ENCODE measurements at places on chromosomes 11 and 22.

GRCh38 chr11:75986966-75987365 is 172.0 kb downstream of the UVRAG start:
- no peak for DNase-seq

GRCh38 chr11:34192481-34193401 is 87.3 kb downstream of the NAT10 start:
- no peak for DNase-seq

GRCh38 chr22:30408388-30409102 is 11.7 kb downstream of the SEC14L2 start:
- DNase-seq = no peak

DNA sequence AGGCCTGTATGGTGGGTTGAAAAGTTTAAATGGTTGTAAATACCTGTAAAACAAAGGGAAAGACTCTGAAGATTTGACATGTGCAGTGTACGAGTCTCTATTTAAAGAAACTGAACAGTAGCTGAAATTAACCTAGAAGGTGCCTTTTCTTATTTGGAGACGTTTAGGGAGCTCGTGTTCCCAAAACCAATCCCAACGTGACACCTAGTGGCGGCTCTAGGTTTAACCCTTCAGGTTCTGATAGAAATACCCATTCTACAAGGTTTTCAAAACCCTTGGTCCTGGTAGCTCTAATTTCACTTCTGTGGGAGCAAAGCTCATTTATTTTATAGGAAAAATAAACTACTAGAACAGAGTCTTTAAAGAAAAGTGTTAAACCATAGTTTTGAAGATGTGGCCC is 258.3 kb downstream of the LRRC4C start:
- DNase-seq = peak; percentile 25

- DNase-seq = no peak
Measured at GRCh38 chr11:99565333-99565732, 544.6 kb downstream of the CNTN5 start.

GRCh38 chr22:50523458-50523805 is 2.0 kb downstream of the SCO2 start:
- no peak for DNase-seq

DNA sequence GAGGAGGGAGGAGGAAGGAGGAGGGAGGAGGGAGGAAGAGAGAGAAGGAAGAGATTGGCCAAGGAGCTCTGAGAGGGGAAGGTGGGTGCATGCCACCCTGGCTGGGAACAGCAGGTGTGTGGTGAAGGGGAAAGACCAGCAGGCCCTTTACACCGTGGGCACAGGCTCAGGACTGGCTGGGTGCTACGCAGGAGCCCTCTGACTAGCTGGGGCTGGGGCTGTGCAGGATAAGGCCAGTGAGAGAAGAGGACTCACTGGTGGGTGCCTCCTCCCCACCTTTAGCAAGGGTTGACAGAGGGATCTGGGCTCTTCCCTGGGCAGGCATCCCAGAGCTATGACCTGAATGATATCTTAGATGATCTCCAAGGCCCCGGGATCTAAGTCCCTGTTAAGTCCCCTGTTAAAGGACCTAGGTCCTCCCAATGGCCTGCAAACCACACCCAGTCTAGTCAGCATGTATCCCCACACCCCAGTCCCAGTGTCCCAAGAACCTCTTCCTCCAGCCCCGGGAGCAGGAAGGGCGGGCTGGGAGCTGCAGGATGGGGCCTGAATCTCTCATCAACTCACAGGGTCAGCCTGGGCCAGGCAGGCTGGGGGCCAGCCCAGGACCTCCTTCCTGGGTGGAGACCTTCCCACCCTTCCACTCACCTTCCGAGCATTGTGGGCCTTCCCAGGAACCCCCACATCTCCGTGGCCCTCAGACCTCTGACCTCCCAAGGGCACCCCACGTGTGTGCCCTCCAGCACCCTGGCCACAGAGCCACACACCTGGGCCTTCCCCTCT is 55.4 kb downstream of the CDKN1C start:
- DNase-seq = no peak

DNA sequence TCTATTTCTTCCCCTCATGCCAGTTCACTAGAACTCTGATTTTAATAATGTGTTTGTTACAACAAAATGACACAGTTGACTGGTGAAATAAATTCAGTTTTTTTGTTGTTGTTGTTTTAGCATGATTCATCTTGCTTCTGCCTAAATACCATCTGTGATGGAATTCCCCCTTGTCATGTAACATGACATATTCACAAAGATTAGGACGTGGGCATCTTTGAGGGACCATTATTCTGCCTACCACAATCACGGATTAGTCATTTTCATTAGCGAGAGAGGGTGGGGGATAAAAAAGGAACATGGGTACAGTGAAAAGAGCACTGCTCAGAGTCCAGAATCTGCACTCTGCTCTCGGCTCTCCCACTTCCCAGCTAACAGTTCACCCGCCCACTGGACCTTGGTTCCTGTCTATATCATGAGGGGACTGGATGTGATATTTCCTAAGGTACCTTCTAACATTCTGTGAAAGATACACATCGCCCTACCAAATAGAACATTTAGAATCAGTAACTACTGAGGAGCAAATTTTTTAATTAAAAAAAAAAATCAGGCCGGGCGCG is 11.3 kb downstream of the HTATIP2 start:
- no peak for DNase-seq

- no peak for DNase-seq
Measured at GRCh38 chr11:76047766-76048165, 158.5 kb downstream of the WNT11 start.

GRCh38 chr11:38411149-38411548 is 1813.1 kb upstream of the RAG2 start:
- DNase-seq = no peak

- no peak for DNase-seq
Measured at GRCh38 chr11:7977232-7977917, 9.8 kb upstream of the EIF3F start.

DNA sequence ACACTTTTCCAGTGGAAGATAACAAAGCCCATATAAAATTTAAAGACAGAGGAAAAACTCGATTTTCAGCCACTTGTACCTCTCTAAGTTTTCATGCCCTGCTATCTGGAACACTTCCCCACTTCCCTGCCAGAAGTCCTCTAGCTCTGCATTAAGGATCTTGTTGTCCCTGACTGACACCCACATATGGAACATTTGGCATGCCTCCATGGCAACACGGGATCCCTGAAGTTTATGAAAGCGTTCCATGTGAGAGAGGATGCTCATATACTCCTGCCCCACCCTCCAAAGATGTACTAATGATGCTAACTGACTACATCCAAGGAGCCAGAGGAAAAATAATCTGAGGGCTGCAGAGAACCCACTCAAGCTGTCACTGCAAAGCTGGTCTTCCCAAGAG is 8.8 kb upstream of the C11orf91 start:
- DNase-seq = no peak

- no peak for DNase-seq
Measured at GRCh38 chr11:69048031-69048693, 570 bp upstream of the TPCN2 start.

DNA sequence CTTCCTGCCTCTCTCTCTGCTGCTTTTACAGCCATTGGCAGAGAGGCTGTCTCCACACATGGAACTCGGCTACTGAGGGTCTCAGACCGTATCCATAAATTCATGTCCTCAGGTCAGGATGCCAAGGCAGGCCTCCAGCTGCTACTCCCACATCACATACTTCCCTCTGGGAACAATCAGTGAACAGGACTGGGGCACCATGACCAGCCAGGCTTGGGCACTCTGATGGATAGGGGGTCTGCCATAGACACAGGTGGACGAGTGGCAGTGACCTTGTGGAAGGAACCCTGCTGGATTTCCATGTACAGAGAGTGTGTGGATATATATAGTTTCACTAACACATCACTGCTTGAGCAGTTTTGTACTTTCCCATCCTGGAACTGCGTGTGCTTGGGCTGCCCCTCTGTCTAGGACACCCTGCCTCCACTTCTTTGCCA is 97.7 kb upstream of the PARVA start:
- DNase-seq = no peak

- DNase-seq = no peak
Measured at GRCh38 chr22:37607935-37608476, 628 bp upstream of the GGA1 start.

- no peak for DNase-seq
Measured at GRCh38 chr22:23074451-23074850, 4.1 kb downstream of the GNAZ start.

DNA sequence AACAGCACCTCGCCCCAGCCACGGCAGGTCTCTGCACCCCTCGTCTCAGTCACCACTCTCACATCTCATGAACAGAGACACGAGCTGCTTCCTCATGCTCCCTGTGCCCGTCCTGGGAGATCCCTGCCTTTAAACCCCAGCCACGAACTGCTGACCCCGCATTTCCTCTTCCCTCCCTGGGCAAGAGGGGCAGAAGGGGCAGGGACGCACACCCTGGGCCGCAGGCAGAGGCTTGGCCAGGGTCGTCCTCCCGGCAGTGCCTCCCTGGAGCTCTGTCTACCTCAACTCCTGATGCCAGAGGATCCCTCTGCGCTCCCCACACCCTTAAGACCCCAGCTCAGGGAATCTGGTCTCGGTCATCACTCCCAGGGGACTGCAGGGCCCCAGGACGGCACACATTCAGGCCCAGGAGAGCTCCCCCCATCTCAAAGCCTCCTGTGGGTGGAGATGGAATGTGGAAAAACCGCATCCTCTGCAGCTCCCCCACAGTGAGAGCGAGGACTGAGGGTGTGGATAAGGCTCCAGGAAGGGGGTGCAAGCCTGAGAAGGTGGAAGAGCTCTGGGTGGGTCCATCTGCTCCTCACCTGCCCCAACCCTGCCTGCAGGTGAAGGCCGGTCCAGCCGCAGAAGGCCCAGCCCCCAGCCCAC is 1.2 kb downstream of the BID start:
- no peak for DNase-seq

- no peak for DNase-seq
Measured at GRCh38 chr11:1127664-1128162, 30.0 kb upstream of the MUC5AC start.

All from right renal cortex interstitium (tissue), 3 donors.